T-helper 9 cell (primary cell): ENCODE measurements at places on chromosomes 16 and 17.

DNA sequence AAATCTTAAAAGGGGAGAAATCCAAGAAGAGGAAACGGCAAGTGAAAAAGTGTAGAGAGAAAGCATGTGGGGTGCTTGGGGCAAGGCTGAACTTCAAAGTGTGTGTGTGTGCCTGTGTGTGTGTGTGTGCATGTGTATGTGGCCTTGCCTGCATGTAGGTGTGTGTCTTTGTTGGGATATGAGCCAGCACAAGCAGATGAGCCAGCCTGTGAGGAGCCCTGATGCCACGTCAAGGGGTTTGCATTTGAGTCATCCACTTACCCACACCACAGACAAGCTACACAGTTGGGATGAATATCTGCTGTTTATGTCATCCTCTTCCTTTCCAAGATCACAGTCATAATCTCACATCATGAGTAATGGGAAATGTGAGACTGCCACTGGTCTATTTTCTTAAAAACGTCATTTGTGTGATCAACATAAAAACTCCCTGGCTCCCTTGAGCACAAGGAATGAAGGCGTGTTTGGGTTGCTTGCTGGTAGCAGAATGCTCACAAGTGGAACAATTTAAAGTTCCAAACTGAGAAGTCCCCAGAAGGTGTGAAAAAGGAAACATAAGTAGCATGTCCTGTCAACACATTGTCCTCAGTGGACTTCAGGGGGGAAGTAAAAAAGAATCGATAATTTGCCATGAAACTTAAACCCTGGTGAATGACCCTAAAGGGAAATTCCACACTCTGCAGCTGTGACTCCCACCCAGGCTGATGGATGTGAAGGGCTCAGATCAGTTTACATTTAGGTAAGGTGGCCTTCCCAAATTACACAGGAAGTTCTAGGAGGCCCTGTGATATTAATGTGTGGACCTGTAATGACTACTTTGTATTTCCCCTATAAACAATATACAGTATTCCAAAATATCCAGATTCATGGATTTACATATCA, 14.7 kb downstream of the KCTD19 start:
- no peak for DNase-seq

- DNase-seq: no peak
Observed at GRCh38 chr17:13698832-13699231, 97.1 kb upstream of the HS3ST3A1 start.

GRCh38 chr16:15487336-15488284, 53.2 kb downstream of the BMERB1 start:
- DNase-seq: no peak

DNA sequence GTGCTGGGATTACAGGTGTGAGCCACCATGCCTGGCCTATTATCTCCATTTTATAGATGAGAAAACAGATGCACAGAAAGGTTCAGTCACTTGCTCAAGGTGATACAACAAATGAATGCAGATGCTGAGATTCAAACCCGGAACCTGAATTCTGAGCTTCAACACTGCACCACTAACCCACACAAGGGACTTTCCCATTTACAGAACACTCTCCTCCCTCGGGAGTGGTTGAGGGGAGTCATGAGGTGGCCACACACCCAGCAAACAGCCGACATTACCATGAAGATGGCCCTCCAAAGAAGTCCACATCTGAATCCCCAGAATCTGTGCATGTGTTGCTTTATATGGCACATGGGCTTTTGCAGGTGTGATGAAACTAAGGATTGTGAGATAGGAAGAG, 9.1 kb downstream of the BCL7C start:
- no peak for DNase-seq

GRCh38 chr17:45410144-45411091, 22.3 kb downstream of the ARHGAP27 start:
- DNase-seq: peak; percentile 48

GRCh38 chr16:23773339-23773738, 18.5 kb downstream of the CHP2 start:
- no peak for DNase-seq

- DNase-seq: no peak
Observed at GRCh38 chr16:15608398-15609285, 34.3 kb downstream of the MARF1 start.
